AG09309 (cell line): ENCODE measurements at places on chromosomes 4 and X.

DNA sequence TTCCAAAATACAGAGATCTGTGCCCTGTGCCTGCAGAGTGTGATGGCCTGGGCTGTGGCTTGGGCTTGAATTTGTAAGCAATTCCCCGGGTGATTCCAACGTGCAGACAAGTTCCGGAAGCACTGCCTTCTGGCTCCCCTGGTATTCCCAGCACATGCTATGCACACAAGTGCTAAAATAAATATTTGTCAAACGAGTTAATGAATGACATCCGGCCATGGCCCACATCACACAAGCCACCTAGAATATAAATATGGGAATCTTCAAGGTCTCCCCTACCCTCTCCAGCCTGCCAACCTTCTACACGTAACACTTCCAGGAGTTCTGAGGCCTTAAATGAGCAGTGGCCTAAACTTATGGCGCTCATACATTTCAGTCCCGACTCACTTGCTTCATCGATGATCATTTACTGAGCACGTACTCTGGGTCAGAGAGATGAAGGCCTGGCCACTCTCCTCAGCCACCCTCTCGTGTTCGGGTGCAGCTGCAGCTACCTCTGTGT, 21.3 kb downstream of the DCTD start:
- DNase-seq: no peak

DNA sequence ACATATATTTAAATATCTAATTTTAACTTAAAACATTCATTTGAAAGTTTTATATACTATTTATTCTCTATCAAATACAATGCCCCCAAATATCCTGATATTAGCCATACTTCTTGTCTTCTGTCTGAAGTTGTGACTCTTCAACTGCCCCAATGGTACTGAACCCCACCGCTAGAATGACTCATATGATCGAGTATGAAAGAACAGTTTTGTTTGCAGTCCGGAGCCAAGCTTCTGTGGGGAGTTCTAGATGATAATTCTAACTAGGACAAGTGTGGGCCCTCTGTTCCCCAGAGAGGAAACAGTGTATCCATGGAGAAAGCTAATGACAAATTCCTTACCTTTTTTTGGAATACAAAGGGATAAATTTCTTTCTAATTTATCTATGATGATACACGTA, 24.7 kb upstream of the CT47A1 start:
- DNase-seq: no peak

DNA sequence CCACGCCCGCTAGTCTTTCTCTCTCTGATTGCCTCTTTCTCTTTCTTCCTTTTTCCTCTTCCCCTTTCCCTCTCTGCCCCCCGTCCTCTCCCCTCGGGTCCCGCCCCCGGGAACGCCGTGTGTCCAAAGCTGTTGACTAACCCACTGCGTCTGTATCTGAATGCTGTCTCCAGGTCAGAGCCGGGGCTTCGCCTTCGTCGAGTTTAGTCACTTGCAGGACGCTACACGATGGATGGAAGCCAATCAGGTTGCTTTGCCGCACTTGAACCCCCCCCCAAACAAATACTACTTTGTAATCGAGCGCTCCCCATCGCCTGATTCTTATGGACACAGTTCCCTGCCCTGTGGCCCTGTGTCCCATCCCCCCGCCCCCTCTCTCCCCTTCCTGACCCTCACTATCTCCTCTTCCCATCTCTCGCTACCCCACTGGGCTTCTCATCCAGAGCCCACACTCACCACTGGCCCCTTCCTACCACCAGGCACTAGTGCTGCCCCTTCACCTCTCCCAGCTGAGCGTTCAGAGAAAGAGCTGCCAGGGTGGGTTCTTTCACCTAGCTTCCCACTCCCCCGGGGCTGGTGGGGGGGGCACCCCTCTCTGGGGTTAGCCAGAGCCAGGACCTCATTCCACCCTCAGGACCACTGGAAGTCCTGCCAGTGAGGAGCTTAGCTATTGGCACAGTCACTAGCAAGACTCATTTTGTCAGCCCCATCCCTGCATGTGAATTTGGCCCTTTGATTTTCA, 18.6 kb upstream of the UBA1 start:
- no peak for DNase-seq

GRCh38 chr4:2364654-2365053, 53.8 kb downstream of the ZFYVE28 start:
- no peak for DNase-seq

DNA sequence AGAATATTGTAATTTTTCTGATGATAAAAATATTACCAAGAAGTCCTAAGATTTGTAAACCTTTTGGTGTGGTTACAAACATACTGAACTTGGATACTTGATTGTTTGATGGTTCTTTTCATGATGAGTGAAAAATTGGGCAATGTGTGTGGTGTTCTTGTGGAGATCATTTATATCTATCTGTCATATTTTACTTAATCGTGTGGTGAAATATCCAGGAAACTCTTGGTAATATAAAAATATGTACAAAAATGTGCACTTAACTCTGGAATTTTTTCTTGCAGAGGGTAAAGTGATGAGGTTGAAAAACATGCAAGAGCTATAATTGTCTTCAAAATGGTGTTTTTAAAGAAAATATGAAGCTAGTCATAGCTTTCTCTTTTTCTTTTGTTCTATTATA, 2.8 kb downstream of the DCUN1D4 start:
- DNase-seq: no peak

DNA sequence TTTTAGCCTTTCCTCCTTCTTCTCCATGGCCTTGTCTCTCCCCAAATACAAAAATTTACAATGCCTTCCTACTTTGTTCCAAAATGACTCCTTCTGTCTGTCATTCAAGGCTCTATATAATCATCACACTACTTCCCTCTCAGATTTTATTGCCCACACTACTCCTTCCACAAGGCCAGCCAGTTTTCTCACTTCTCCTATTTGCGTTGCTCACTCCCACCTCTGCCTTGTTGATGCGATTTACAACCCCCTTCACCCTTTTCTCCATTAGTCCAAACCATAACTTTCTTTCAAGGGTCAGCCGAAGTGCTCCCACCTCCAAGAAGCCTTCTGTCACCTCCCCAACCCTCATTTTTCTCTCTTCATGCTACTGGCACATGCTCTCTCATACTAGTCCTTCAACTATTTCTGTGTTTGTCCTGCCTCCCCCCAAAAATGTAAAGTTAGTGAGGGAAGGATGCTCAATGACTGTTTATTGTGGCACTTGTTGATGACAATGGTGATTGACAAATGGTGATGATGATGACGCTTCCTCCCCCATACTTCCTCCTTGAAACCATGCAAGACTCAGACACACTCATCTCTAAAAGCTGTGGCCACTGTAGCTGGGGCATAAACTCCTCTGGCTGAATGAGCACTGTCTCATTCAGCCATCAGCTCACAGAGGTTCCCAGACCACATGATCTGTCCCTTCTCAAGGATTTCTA, 2.7 kb upstream of the XKRX start:
- no peak for DNase-seq

GRCh38 chr4:70158576-70158975, 4.5 kb downstream of the PRR27 start:
- DNase-seq: no peak

GRCh38 chr4:85837439-85837733, 362.4 kb downstream of the ARHGAP24 start:
- no peak for DNase-seq

- DNase-seq: no peak
Observed at GRCh38 chr4:44931720-44932119, 205.4 kb upstream of the GNPDA2 start.

DNA sequence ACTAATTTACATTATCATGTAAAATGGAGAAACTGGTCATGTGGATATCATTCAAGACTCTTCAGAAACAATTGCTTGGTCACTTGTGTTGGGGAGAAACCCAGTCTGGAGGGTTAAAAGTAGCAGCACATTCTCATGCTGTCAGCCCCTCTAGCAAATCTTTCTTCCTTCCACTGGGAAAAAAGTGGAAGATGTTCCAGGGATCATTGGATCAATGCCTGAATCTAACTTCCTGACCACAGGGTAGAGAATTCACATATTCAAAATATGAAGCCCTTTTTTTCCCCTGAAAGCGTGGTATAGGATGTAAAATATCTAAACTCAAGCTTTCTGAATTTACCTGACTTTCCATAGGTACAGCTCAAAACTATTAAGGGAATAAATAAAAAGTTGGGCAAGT, 98.0 kb downstream of the CXCL13 start:
- no peak for DNase-seq

DNA sequence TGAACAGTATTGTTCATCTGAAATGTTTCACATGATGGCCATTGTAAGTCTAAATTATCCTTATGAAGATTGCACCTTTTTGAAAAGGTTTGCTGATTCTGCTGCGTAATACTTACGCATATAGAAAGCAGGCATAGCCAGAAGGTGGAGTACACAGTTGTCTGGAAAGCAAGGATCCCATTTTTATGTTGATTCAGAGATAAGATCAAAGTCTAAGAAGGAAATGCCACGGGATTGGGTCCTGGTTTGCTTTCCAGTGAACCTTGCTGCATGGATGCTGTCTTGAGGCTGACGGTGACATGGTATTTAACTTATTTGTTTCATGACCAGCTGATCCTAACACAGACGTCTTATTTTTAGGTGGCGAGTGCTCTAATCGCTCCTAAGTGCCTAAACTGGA, 15.5 kb downstream of the MAGEA9B start:
- DNase-seq: no peak

DNA sequence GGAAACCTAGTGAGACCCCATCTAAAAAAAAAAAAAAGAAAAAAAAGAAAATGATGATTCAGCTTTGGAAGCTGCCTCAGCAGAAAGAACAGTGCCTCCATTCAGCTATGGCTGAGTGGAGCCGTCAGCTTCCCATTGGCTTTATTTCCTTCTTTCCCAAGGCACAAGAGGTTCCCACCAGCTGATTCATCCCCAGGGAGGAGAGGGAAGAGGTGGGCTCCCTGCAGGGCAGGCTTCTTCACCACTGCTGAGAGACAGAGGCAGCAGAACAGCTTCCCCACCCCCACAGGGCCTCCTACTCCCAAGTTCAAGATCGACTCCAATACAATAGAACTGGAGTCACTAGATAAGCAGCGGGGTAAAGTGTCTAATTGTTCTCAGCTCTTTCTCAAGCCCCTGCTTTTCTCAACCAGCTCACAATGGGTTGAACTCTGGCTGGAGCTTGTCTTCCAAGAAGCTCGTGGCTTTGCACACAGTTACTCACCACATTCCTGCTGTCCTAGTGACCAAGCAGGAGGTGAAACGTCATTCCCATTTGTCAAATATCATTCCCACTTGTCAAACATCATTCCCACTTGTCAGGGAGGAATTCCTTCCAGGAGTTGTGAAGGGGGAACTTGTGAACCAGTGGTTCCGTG, 47.8 kb downstream of the FHDC1 start:
- DNase-seq: peak; percentile 72

DNA sequence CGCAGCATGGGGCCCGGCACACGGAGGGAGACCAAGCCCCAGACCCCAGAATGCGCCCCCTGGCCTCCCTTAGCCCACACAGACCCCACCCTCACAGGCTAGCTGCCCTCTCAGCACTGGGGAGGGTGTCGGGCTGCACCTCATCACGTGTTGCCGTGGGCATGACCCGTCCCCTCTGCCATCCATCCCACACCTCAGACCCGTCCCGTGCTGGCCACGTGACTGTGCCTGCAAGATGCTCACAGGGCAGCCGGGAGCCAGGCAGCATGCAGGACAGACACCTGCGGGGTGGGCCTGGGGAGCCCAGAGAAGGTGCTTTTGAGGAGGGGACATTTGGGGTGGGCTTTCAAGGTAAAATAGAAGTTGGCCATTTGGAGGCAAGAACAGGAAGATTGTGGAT, 4.8 kb downstream of the MSANTD1 start:
- DNase-seq: no peak

- no peak for DNase-seq
Observed at GRCh38 chr4:176300036-176300435, 19.7 kb upstream of the SPCS3 start.

DNA sequence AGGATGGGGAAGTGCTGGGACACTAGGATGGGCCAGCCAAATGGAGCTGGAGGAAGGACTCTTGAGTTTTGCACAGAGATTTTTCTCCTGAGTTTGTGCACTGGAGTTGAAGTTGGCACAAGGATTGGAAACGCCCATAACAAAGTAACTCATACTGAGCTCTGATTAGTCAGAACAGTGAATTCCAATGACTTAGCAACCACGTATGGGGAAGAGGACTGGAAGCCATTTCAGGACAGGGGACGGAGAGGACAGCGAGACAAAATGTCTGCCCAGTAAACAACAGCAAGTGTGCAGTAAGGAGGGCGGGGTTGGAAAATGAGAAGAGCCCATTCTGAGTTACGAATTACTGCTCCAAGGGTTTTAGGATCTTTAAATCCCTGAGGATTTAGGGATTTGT, 5.9 kb downstream of the RIPPLY1 start:
- no peak for DNase-seq

- DNase-seq: no peak
Observed at GRCh38 chrX:130789793-130790192, 113.2 kb downstream of the ENOX2 start.

DNA sequence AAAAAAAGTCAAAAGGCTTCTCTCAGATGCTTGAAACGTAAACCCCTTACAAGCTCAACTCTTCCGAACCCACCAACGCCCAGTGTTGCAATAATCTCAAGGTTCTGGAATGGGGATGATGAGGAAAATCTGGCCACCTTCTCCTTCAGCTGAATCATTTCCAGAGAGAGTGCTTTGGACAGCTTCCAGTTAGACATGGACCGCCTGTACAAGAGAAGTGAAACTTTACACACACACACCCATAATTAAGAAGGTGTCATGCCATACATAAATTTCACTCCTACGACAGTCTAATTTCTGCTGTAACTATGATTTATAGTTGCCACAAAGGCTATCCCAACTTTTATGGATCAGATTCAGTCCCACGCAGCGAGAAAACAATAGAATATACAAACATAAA, 72.3 kb downstream of the PRKG2 start:
- DNase-seq: no peak

GRCh38 chrX:138917781-138918180, 206.3 kb upstream of the FGF13 start:
- DNase-seq: peak; percentile 75

- DNase-seq: no peak
Observed at GRCh38 chr4:16122308-16122711, 38.5 kb upstream of the PROM1 start.

DNA sequence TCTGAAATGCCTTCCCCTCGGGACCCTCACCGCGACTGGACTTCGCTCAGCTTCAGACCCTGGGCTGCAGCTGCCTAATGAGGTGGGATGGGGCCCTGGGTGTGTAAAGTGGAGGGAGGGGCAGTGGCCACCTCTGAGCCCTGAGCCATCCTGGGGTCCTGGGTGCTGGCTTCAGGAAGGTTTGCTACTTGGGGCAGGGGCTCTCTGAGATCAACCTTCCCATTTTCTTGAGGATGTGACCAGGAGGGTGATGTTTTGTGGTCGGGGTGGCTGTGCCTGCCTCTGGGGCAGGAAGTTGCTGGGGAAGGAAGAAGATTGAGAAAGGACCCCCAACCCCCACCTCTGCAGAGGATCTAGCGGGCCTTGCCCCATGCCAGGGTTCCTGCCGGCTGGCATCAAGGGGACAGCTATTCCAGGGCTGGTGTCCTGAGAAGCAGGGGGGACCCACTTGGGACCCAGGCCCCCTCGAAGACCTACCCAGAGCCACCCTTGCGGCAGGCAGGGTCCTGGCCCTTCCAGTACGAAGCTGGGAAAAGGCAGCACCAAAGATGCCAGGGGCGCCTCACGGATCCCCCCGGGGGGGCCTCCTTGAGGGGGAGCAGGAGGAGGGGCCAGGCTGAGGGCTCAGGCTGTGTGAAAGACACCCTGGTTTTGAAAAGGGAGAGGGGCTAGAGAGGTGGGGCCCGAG, 6.5 kb downstream of the SH3BP2 start:
- no peak for DNase-seq
